ENCODE measurements at places on chromosomes 12 and 14.

DNA sequence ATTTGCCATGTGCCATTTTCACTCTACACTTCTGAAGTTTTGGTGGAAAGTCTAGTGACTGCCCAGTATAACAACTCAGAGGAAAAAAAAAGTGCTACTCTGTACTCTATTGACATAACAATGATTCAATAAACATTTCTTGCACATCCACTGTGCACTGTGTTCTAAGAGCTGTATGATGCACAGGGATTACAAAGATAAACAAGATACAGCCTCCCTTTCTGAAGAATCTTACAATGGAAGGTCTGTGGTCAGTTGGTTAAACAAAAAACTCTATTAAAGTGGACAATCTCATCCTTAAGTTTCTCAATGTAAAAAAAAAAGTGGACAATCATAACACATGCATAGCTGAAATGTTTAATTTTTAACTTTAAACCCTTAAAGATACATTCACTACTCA lies 105.7 kb upstream of the RASSF8 start:
- DNase-seq: no peak

GRCh38 chr14:89349171-89350008 lies 67.6 kb downstream of the FOXN3 start:
- DNase-seq: no peak

DNA sequence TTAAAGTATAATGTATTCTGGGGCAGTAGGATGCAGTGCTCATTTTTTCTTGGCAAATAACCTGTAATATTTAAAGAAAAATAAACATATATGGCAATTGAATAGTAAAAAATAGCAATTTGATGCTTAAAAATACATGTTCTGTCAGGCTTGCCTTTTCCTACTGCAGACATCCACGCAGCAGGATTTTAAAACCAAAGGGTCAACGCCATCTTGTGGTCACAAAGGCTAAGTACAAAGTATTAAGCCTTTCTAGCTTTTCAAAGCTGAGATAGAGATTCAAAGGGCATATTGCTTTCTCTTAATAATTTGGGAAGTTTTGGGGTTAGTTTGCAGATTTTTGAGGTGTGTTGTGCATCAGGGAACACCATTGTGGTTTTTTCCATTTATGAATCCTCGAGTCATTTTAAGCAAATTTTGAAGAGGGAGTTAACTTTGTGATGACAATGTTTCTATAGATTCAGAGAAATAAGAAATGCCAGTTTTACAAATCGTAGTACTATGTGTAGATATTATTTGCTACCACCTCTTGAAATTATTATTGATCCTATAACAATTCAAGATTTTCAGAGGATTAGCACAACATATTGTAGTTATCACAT lies 4.7 kb upstream of the CCER1 start:
- DNase-seq: no peak

DNA sequence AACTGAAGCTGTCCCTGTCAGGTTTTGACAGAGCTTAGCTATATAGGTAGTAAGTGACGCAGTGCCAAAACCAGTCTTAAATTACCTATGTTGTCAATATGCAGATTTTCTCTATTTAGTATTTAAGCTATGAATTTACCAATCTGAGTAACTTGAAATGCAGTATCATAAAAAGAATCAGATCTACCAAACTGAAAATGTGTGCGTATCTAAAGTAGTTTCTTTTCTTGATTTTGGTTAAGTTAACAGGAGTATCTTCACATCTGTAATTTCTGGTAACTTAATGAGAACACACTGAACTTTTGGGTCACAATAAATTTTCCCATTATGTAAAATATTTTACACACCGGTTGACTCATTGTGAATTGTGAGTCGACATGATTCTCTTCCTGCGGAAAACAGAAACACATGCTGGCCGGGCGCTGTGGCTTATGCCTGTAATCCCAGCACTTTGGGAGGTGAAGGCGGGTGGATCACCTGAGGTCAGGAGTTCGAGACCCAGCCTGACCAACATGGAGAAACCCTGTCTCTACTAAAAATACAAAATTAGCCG lies 45.1 kb downstream of the TRAF3 start:
- DNase-seq: no peak

GRCh38 chr14:73324533-73324932 lies 87.2 kb downstream of the PAPLN start:
- no peak for DNase-seq

DNA sequence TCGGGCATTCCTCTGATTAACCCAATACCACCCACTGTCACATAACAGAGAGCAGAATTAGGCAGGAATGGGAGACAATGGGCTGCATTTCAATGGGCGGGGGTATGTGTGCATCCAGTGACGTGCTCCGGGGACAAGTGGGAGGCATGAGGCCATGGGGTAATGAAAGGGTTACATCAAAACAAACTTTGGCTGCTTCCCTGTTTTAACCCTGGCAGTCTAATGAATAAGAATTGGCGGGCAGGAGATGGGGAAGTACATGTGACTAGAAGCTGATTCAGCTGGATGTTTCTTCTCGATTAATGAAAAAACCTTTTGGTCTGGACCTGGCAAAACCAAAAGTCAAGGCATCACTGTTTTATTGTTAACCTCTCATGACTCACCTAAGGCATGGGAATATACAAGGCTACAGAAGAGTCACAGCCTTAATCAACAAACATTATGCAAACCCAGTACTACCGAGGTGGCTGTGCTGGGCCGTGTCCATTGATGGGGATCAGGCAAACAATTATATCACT lies 44.2 kb downstream of the SOCS2 start:
- DNase-seq: no peak

DNA sequence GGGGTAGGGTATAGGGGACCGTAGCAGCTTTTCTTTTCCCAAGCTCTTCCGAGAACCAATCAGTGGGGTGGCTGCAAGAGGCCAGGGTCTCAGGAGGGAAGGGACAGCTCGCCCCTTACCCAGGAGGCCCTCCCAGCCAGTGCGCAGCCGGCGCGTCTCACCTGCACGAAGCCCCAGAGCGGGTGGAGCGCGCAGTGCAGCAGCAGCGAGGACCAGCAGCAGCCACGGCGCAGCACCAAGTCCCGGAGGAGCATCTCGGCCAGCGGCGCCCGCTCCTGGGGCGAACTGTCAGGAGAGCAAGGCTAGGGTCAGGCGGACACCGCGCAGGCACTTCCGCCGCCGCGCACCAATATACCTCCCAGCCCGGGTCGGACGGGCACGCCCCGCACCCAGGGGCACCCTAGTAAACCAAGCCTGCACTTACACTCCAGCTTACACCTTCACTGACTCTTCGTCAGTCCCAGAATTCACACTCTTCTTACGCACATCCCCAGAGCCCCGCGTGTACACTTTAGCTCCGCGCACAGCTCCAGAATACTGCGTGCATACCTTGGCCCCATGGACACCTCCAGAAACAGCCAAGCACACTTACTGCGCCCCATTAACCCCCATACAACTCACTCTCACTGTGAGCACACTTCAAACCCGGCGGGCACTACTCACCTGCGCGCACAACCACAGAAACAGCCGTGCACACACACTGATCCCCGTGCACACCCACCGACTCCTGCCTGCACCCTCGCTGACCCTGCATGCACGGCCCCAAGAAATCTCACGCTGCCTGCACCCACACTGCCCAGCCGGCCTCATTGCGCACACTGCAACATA lies 606 bp downstream of the PRIMA1 start:
- no peak for DNase-seq

DNA sequence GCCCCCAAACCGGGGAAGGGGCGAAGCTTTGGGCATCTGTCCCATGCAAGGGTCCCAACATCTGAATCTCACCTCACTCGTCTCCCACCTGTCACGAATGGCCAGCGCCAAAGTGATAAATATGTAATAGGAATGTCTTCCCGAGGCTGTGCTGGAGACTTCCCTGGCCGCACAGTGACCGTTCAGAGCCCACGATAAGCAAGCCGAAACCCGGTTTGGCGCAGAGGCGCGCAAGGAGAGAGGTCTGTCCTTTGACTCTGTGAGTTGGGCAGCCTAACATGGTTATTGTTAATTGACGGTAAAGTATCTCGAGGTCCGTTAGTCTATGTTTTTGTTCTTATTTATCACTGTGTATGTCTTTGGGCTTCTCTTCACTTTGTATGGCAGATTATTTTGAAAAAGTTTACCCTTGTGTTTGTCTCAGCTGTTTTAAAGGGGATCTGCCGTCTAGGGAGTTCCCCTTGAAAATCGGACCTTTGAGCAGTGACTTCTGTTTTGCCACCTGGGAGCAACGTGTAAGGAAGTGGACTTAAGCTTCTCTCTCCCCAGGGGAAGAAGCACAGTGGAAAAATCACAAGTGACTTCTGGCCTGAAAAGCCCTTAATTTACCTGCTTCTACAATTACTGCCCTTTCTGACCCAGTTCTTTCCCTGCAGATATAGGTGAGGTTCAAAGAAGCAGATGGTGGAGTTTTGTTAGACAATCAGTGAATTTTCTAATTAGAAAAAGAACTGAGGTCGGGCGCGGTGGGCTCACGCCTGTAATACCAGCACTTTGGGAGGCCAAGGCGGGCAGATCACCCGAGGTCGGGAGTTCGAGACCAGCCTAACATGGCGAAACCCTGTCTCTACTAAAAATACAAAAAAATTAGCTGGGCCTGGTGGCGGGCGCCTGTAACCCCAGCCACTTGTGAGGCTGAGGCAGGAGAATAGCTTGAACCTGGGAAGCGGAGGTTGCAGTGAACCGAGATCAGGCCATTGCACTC lies 1.1 kb upstream of the TM9SF1 start:
- DNase-seq: no peak

DNA sequence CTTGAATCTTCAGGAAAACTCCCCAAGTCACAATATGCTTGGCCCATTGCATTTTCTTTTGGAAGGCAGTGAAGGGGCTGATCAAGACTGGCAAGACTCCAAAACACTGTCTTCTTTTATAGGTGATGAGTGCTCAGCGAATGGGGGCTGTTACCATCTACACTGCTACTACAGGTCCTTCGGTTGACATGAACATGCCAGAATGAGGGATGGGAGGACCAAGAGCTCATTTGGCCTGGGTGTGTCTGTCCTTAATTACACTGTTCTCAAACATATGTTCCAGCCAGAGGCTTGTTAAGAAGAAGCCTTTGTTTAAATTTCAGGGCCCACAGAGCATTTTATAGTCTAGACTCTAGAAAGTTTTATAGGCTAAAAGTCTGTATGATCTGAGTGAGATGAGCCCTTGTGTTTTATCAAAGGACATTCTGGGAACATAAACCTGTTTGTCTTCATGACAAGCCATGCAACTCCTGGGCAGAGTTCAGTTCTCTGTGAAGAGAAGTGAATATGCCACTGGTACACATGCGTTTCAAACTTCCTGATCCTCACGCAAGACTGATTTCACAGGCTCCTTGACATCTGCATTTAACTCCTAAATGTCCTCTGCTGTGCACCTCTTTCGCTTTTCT lies 4.7 kb upstream of the FAM234B start:
- no peak for DNase-seq

- no peak for DNase-seq
These were observed 3.2 kb upstream of the OR4K5 start for GRCh38 chr14:19917243-19917642.

DNA sequence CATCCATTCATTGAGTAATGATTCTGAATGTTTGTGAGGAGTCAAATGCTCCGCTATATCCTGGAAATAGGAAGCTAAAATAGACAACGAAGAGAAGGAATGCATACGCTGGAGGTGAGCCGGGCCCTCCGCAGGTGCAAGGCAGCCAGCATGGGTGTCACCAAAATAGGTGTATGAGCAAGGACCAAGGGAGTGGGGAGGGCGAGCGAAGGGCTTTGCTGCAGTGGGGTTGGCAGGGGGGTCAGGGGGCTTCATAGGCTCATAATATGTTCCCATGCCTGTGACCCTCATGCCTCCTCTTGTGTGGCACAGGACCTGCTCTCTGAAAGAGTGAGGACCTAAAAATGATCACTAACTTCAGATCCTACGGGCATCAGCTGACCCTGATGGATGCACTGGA lies 73.0 kb downstream of the PRMT8 start:
- no peak for DNase-seq

GRCh38 chr12:7241404-7242005 lies 52.0 kb downstream of the PEX5 start:
- no peak for DNase-seq

GRCh38 chr12:7155471-7156034 lies 25.4 kb downstream of the CLSTN3 start:
- DNase-seq: no peak

DNA sequence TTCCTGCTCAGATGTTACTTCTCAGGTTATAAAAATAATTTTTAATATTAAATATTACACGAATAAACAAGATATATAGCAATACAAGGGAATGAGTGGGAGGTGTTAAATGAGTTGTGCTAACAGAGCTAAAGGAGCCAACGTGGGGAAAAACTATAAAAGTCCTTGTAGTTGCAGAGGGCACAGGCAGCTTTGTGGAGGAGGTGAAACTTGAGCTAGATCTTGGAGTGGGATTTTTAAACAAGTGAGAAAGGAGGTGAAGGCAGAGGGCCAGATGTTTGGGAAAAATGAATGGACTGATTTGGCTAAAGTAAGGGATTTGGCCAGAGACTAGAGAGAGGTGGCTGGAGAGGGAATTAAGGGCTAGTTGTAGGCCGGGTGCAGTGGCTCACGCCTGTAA lies 5.2 kb upstream of the FKBP11 start:
- DNase-seq: no peak

- no peak for DNase-seq
These were observed 52.6 kb downstream of the GALC start for GRCh38 chr14:87940382-87940781.

GRCh38 chr12:81450920-81451739 lies 308.0 kb downstream of the PPFIA2 start:
- no peak for DNase-seq

DNA sequence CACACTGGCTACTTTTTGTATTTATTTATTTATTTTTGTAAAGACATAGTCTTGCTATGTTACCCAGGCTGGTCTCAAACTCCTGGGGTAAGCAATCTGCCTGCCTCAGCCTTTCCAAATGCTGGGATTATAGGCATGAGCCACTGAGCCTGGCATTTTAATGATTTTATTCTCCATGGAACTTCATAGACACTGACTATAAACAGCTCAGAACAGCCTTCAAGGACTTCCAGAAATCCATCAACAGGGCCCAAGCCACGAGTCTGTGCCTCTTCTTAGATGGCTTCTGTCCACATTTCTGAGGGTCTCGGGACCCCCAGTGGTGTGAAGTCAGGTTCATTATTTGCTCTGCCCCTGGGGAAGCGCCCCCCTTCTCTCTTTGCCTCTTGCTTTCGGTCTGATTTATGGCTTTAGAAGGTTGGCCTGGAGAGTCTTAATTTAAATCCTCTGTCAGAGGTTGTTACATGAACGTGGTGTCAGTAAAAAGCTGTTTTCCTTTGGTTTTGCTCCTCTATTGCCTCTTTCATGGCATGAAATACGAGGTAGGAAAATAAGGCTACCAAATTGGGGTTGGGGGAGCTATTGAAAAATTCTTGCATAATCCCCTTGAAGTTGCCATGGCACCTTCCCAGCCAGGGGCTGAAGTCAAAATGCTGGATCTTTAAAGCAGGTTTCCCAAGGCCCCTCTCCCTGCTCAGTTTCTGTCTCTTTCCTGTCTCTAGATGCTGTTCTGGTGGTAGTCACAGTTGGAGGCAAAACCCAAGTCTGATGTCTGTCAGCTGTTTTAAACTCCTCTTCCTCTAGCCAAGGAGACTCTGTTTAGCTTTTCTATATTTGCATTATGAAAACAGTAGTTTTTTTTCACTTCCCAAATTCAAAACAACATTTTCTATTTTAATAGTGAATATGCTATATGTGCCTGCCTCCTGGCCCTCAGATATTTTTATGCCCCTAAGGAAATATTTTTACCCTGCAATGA lies 129.4 kb downstream of the SMOC1 start:
- no peak for DNase-seq
